ENCODE measurements at places on chromosomes 1 and 21. TPM values are rescaled to one million over a fixed set of nuclear protein-coding genes. Genes with fewer than 3 reads are reported as not detected.

DNA sequence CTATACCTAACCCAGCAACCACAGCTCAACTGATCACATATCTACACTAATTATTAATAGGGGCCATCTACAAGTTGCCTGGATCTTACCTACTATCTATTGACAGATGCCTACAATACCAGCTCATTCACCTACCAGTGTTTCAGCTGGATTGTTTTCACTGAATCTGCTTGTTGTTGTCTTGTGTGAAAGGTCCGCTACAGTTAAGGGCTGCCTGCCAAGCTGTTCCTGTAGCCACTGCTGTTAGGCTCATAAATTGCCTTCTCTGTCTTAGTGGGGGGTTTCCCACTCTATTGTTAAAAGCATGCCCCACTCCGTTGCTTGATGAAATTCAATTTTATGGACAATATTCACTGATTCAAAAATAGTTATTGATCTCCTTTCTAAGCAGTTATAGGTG is 199.7 kb upstream of the TMPRSS15 start:
- H3K36me3 ChIP-seq: no peaks in the 10 kb centered on the region
- no peaks in the 10 kb centered on the region for H3K4me1 ChIP-seq
- H3K4me3 ChIP-seq: no peak overlapping the region
- no peak for DNase-seq
- no peaks in the 10 kb centered on the region for H3K27me3 ChIP-seq

DNA sequence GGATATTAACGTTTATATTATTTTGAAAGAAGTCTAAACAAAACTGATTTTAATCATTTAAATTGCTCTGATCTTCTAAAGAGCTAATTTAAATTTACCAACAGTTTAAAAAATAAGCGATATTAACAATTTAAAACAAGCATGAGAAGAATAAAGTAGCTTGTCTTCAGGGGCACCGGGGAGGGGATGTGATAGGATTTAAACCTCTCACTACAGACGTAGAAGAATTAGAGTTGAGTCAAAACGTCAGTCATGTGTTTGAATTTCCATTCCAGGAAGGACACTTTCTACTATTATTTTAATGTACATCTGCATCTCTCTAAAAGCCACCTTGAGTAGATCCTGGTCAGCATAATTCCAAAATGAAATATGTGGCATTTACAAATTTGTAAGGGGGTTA is 58.2 kb upstream of the TPTE start:
- no peak overlapping the region for H3K27ac ChIP-seq
- no peak overlapping the region for H3K4me3 ChIP-seq
- H3K27me3 ChIP-seq: no peaks in the 10 kb centered on the region
- H3K36me3 ChIP-seq: no peaks in the 10 kb centered on the region

GRCh38 chr1:175409938-175410337 is 217.4 kb upstream of the KIAA0040 start:
- no peak overlapping the region for H3K4me3 ChIP-seq
- DNase-seq: no peak
- H3K36me3 ChIP-seq: no peaks in the 10 kb centered on the region

- no peak overlapping the region for H3K4me3 ChIP-seq
- H3K27me3 ChIP-seq: no peaks in the 10 kb centered on the region
- no peak for DNase-seq
These were observed 4.7 kb downstream of the AUNIP start for GRCh38 chr1:25854554-25854953.

Gene SMCP
- total RNA-seq: not detected

DNA sequence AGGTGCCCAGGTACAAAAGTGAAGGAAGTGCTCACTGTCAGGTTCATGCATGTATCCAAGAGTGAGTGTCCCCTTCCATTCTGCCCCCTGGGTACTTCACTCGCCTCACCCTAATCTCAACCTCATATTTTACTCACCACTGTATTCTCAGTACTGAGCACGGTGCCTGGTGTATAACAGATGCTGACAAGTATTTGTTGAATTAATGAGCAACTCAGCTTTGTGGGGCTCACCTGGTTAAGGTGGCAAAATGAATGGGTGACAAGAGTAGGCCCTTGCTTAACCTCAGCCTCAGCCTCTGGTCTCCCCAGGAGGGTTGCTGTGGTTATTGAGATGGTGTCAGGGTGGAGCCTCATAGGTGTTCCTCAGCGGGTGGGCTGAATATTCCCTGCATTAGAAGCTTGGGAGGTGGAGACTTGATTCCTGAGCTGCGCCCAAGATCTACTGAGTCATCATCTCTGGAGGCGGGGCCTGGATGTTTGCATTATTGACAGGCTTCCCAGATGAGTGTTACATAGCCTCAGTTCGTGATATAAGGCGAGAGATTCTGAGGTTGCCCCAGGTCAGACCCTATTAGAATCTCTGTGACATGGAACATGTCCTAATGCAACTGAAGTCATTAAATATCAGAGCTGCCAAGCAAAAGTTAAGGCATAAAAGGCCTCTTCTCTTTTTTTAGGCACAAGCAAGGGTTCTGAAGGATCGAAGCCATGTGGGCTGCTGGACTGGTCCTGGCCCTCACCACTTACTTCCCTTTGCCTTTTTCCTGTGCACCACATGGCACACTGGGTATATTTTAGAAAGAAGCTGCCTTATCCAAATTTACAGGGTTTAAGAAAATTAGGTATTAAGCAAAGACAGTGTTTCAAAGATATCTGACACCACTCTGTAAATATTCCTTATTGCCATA is 39.2 kb downstream of the SYT6 start:
- no peaks in the 10 kb centered on the region for H3K36me3 ChIP-seq
- H3K27me3 ChIP-seq: no peaks in the 10 kb centered on the region
- DNase-seq: no peak

DNA sequence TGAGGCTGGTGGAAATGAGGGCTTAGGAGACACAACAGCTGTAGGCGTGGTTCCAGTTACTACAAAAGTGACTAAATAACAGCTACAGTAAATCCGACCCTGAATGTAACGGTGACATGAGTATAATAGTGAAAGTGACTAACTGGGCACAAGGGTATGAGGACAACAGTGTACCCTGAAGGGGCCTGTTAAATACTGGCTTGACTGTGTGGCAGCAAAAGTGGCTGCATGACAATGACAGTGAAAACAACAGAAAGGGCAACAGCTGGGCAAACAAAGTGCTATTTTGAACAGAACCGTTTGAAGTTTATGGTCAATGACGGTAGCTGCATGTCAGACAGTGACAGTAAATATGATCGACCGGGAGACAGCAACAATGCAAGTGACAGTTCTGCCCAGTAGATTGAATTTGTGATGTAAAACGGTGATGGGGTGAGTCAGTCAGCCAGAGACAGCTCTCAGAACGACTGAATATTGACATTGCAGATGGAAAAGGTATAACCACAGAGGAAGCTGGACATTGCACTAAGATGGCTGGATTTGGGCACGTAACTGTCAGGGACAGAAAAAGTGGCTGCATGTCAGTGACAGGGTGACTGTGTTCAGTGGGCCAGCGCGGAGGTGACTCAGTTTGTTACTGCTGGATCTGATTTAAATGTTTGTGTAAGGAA is 1.2 kb upstream of the ZBTB40 start:
- DNase-seq: no peak
- H3K4me1 ChIP-seq: peaks cover 4% of the 10 kb centered on the region
- peaks cover 4% of the 10 kb centered on the region for H3K27me3 ChIP-seq
- H3K4me3 ChIP-seq: no peak overlapping the region
- peak overlapping the region; percentile 89 for H3K27ac ChIP-seq

Gene TEDDM1
- not detected for total RNA-seq

DNA sequence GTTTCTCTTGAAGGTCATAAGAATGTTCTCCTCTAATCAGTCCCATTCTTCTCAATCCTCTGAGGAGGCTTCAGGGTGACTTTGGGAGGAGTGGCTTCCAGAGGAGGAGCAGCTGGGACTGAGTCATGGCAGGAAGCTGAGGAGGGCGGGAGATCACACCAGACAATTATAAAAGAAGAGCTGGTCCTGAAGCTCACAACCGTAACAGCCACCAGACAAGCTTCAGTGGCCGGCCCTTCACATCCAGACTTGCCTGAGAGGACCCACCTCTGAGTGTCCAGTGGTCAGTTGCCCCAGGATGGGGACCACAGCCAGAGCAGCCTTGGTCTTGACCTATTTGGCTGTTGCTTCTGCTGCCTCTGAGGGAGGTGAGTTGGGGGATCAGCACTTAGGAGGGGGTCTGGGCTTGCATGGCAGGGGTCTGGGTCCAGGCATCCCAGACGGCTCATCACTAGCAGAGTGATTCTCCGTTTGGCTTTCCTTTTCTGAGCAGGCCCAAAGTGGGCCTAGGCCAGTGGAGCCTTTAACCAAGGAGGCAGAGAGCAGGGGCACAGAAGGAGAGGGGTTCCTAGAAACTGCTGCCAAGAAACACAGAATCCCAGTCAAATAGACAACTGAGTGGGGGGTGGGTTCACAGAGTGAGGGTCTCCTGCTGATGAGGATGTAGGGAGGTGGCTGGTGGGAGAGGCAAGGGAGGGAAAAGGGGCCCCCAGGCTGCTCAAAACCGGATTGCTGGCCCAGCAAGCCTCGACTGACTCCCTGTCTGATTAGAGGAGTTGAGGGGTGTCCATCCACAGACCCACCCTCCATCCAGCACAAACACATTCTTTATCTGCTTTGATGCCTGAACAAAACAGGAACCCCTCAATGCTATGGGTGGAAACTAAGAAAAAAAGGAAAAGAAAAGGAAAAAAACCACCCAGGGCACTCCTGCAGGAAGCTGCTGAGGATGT is at the start of gene ECM1:
Gene ECM1 (plus strand): TSS at position 198 of the 953 bp plus-strand sequence. CDS start 101 bp downstream, at position 299.
- no peak within 1 kb of the TSS for H3K4me3 ChIP-seq
- no peaks in the 10 kb centered on the region for H3K4me1 ChIP-seq
- no peaks in the 10 kb centered on the region for H3K27me3 ChIP-seq
- no peak within 1 kb of the TSS for H3K27ac ChIP-seq
- no peak for DNase-seq
- H3K36me3 ChIP-seq: peaks cover 35% of the 10 kb centered on the region

Gene MYBPHL
- not detected for total RNA-seq

Gene RUNX3
- total RNA-seq: 142 TPM

DNA sequence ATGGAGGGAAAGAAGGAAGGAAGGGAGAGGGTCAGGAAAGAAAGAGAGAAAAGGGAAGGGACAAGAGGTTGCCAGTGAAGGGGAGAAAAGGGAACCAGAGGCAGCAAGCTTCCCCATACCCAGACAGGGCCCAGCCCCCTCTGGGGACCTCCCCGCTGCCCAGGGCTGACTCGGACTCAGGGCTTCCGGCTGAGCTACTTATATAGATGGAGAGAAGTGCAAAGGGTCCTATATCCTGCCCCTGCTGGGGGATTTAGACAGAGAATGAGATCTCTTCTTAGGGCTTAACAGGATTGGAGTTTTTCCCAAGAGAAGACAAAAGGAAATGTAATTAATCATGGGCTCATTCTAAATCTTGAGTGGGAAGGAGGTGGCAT is at the start of gene ETV3L:
Gene ETV3L (minus strand): TSS at position 176 of the 377 bp plus-strand sequence. CDS start 285 bp downstream, outside the sequence.
- no peak within 1 kb of the TSS for H3K27ac ChIP-seq
- H3K27me3 ChIP-seq: no peaks in the 10 kb centered on the region

- H3K27ac ChIP-seq: no peak overlapping the region
- no peaks in the 10 kb centered on the region for H3K4me1 ChIP-seq
- peaks cover 6% of the 10 kb centered on the region for H3K27me3 ChIP-seq
- peaks cover 4% of the 10 kb centered on the region for H3K36me3 ChIP-seq
- no peak for DNase-seq
These were observed 24.9 kb downstream of the MAP3K7CL start for GRCh38 chr21:29155118-29155932.

DNA sequence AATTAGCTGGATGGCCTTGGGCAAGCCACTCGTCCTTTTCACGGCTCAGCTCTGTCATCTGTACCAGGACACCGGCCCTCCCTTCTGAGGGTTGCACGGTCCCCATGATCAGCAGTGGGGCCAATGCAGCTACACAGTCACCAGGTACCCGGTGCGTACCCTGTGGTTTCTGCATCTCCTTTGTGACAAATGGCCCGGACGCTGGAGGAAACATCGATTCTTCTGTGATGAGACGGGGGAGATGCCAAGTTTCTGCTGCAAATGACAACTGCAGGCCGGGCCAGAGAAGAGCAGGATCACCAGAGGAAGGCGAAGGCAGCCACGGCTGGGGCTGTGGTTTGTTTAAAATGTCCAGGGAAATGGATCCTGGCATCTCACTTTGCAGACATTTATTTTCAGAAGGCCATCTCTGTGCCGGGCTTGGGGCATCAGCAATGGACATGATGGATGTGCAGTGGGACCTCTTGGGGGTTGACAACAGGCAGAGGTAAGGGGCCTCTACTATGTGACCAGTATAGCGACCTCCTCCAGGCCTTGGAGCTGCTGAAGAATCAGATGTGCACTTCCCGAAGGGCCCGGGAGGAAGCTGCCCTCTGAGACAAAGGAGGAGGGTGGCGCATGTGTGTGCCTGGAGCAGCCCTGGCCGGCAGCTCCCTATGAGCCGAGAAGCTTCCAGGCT is 221.9 kb upstream of the C1orf174 start:
- H3K27me3 ChIP-seq: peaks cover 29% of the 10 kb centered on the region
- no peaks in the 10 kb centered on the region for H3K4me1 ChIP-seq
- H3K4me3 ChIP-seq: no peak overlapping the region
- H3K27ac ChIP-seq: no peak overlapping the region
- no peak for DNase-seq

Data from T-cell (primary cell).